ENCODE measurements at places on chromosomes 3 and 15.

- no peak for DNase-seq
These were observed 31.5 kb downstream of the LOXL1 start for GRCh38 chr15:73957785-73958184.

- no peak for DNase-seq
These were observed 620 bp upstream of the ANP32A start for GRCh38 chr15:68821190-68821840.

- no peak for DNase-seq
These were observed 112.4 kb upstream of the GOLGA8J start for GRCh38 chr15:29970402-29970695.

DNA sequence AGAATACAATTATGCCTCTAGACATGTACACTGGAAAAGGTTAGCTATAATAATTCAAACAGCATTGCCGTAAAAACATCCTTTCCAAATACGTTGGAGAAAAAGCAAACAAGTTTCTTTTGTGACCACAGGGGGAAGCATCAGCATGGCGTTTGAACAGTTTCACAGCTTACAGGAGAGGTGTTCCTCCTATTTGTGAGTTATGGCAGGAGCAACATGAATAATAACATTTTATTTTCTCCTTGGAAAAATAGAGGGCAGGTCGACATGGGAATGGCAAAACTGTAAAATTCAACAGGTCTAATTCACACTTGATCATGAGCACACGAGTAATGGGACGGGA is 39.7 kb upstream of the GADL1 start:
- no peak for DNase-seq

- no peak for DNase-seq
These were observed 643.0 kb upstream of the GOLIM4 start for GRCh38 chr3:168738527-168739325.

GRCh38 chr15:80966431-80967197 is 23.0 kb downstream of the MESD start:
- no peak for DNase-seq

- DNase-seq: peak; percentile 89
These were observed 12.6 kb upstream of the LMAN1L start for GRCh38 chr15:74799856-74800558.

GRCh38 chr15:25678500-25678855 is 184.6 kb downstream of the ATP10A start:
- DNase-seq: no peak

- no peak for DNase-seq
These were observed 82.4 kb upstream of the HERC1 start for GRCh38 chr15:63915873-63916771.

DNA sequence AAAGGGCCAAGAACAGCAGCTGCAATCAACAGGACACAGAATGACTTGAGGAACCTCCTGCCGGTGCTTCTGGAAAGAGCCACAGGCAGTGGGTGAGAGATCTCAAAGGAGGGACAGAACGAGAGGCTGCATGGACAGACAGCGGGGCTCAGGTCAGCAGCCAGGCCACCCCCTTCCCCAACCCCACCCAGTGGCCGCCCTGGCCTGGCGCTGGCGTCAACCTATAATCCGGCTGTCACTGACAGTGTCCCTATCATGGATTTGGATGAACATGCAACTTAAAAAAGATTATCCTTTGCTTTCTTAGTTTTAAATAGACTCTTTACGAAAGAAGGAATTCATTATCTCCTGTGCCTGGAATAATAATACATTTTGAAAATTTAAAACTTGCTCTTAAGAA is 54.1 kb downstream of the TRPM1 start:
- no peak for DNase-seq

GRCh38 chr3:171824116-171824515 is 13.8 kb upstream of the PLD1 start:
- no peak for DNase-seq

GRCh38 chr3:43223670-43224364 is 62.5 kb upstream of the SNRK start:
- DNase-seq: no peak

GRCh38 chr3:99430348-99431134 is 207.9 kb upstream of the COL8A1 start:
- no peak for DNase-seq

- DNase-seq: no peak
These were observed 493.9 kb downstream of the ZIC1 start for GRCh38 chr3:147903026-147903425.

- DNase-seq: no peak
These were observed 23.4 kb upstream of the GREM1 start for GRCh38 chr15:32694222-32694983.

- no peak for DNase-seq
These were observed 389.9 kb upstream of the RGMA start for GRCh38 chr15:93478947-93479346.

DNA sequence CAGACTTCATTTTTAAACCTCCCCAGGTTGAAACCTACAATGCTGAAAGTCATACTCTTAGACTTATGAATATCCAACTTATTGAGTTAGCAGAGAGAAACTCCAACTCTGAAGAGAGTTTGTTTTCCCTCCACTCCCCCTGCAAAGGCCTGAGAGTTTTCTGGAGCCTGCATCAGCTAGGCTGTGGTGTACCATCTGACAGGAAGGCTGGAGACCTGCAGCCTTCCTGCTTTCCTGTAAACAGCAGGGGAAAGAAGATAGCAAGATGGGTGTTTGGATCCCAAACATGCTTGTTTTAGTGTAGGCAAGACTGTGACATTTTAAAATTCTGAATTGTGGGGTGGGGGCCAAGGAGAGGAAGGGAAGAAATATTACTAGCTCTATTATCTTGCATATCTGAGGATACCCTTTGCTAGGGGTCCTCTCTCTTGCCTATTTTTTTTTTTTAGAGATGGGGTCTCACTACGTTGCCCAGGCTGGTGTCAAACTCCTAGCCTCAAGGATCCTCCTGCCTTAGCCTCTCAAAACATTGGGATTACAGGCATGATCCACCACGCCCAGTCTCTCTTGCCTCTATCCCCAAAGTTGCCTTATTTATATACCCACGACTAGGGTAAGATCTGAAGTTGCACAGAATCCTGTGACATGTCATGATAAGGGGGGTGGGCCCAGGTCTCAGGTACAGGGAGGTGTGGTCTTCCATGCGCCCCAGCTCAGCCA is 51.0 kb upstream of the USP3 start:
- no peak for DNase-seq

DNA sequence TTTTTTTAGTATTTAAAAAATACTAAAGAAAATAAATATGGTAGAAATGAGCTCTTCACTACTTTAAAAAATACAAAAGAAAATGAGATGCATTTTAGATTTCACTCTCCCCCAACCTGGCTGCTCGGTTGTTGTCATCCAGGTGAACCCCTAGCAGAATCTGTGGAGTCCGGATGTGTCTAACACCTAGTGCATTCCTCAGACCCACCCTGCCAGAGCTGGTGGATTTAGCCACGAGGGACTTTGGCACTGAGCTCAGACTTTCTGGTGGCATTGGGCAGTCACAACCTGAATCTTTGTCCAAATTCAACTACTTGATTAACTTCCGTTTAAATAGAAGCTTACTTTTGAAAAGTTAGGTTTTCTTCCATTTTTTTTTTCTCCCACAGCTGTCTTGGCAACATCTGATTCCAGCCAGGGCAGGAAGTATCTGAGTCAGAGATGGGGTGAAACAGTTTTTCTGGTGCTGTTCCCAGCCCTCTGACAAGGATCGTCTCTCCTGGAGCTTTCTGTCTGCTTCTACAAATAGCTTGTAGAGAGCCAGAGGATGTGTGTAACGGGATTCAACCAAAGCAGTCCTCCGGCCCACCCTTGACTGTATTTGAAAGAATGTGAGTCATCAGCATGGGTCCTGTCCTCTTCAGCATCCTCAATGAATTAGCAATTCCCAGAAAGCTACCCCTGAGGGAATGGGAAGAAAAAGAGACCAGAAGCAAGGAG is 301.8 kb upstream of the MCTP2 start:
- DNase-seq: no peak

Data from PC-9 (cell line).